ENCODE measurements at places on chromosomes 7 and 10.

GRCh38 chr10:62718585-62718984 is 85.9 kb upstream of the ADO start:
- no peak for DNase-seq

DNA sequence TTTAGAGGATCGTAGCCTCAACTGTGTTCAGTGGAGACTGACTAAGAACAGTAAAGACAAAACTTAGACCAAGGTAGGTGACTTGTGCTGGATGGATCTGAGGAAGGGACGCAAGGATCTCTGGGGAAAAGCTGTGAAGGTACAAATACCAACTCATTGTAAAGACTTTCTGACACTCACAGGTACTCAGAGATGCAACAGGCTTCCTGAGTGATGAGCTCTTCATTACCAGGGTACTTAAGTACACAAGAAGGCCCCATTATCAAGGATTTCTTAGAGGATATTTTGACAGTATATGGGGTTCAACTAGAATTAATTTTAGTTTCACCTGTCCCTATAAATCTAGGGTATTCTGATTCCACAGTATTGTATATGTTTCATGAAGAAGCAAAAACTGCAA is 440.7 kb downstream of the PLXDC2 start:
- no peak for DNase-seq

DNA sequence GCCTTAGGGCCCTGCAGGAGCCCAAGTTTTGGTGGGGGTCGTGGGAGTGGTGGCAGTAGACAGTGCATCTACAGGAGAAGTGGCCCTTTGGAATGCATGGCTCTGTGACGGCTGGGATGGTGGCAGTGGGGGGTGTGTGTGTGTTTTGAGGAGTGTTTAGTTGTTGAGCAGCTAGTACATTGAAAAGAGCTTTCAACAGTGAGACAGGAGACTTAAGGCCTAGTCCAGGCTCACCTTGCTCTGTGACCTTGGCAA is 27.1 kb downstream of the ZNF775 start:
- DNase-seq: no peak

GRCh38 chr10:128152741-128153580 is 26.7 kb upstream of the MKI67 start:
- no peak for DNase-seq

DNA sequence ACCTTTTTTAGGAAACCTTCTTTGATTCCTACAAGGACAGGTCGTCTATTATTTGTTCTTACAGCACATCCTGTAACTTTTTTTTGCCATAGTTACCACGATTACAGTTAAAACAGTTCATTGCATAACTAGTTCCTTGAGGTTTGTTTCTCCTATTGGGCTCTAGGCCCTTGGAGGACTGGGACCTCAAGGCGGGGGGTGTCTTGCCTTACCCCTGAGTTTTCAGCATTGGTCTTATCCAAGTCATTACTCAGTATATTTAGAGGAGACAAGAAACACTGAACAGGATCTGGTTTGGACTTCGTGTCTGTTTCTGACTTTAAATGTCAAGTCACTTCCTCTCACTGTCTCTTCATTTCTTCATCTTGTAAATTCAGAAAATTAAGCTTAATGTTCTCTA is 369.8 kb downstream of the SDK1 start:
- no peak for DNase-seq

DNA sequence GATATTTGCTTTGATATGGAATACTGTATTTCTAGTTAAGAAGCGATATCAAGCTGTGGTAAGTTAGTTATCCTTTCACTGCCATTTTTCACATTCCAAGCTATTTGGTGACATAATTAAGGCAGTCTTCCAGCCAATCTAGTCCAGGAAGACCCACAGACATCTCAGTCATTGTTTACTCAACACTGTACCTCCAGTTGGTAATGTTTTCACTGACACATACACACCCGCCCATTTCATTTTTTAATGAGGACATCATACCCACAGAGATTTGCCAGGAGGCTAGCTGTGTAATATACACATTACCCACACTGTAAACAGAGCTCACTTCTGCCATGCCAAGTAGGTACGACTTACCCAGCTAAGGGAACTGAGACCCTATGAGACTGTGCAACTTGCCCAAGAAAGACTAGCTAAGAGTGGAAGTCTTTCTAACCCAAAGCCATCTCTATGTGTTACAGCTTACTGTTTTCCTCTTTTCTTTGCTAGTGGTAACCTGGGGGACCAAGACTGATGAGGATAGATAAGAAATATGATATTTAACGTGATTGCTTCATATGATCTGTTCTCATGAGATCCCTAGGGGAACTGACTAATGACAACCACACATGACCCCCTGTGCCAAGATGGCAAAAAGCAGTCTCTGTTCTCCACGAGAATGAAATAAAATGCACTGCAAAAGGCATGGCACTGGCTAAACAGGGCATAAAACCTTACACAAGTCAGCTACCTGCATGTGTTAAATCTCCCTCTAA is 179.0 kb downstream of the DGKI start:
- DNase-seq: no peak

DNA sequence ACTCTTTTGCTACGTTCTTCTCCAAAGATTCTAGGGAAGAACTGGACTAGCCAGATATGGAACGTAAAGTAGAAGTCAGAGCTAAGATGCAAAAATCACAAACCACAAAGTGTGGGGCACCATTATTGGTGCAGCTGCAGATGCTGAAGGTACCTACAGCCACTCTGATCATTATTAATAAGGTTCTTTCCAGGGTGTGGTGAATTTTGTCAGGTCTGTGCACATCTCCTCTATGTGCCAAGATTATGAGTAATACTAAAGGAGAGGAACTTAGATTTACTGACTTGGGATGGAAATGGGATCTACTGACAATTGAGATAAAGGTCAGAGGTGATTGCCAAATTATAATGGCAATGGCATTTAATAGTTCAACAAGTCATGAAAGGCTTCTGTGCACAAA is 148.2 kb downstream of the RAPGEF5 start:
- no peak for DNase-seq

- DNase-seq: no peak
Observed at GRCh38 chr7:47420122-47420780, 161.7 kb downstream of the TNS3 start.

DNA sequence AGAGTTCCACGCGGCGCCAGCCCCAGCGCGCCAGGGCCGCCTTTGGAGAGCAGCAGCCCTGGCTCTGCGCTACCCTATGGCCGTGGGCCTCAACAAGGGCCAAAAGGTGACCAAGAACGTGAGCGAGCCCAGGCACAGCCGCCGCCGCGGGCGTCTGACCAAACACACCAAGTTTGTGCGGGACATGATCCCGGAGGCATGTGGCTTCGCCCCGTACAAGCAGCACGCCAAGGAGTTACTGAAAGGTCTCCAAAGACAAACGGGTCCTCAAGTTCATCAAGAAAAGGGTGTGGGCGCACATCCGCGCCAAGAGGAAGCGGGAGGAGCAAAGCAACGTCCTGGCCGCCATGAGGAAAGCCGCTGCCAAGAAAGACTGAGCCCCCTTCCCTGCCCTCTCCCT is 144.1 kb downstream of the SRPK2 start:
- no peak for DNase-seq

GRCh38 chr10:45452743-45453452 is 78.9 kb downstream of the ALOX5 start:
- no peak for DNase-seq

GRCh38 chr10:7260412-7260900 is 150.4 kb downstream of the SFMBT2 start:
- DNase-seq: peak; percentile 97

GRCh38 chr7:50379082-50379481 is 71.1 kb downstream of the FIGNL1 start:
- no peak for DNase-seq

DNA sequence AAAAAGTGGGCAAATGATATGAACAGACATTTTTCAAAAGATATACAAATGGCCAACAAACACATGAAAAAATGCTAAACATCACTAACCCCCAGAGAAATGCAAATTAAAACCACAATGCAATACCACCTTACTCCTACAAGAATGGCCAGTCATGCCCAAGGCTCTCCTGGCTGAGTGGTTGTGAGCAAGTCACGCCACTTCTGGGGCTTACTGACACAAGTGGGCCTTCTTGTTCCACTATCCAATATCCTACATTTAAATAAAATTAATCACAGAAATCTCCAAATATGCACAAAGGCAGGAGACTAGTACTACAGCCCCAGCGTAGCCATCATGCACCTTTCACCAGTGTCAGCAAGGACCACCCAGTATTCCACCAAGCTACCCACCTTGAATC is 181.9 kb downstream of the TNS3 start:
- DNase-seq: no peak

GRCh38 chr10:60870416-60870728 is 73.6 kb downstream of the RHOBTB1 start:
- no peak for DNase-seq

DNA sequence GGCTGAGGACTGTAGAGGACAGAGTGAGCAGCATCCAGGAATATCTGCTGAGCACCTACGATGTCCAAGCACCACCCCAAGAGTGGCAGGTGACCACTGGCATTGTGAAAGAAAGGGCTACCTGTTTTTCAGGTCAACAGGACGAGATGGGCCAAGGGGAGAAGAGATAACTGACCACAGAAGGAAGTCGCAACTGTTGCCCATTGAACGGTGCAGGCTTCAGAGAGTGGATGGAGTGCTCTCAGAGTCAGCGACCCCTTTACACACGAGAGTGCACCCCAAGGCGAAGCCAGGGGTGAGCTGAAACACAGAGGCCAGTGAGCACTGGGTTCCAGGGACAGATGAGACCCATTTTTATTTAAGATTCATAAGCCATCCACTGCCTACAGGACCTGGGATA is 42.3 kb downstream of the HIPK2 start:
- peak; percentile 56 for DNase-seq

DNA sequence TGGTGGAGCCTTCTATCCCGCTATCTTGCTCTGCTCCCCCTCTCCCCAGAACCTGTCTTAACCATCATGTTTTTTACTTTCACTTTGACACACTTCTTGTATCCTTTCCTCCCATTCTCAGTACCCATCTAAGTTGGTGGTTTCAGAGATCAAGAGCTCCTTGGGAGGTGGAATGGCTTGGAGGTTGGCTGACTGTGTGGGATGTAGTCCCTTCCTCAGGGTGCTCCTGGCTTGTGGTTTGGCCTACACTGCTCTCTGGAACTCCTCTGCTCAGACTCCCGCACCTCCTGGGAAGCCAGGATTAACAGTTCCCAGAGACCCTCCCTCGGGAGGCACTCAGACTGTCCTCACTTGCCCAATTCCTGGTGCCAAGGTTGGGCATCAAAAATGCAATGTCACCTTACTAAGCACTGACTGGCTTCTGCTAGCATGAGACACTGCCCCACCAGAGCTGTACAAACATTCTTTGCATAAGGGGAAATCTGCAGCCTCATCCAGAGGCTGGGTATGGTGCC is 93.1 kb upstream of the NAMPT start:
- no peak for DNase-seq

DNA sequence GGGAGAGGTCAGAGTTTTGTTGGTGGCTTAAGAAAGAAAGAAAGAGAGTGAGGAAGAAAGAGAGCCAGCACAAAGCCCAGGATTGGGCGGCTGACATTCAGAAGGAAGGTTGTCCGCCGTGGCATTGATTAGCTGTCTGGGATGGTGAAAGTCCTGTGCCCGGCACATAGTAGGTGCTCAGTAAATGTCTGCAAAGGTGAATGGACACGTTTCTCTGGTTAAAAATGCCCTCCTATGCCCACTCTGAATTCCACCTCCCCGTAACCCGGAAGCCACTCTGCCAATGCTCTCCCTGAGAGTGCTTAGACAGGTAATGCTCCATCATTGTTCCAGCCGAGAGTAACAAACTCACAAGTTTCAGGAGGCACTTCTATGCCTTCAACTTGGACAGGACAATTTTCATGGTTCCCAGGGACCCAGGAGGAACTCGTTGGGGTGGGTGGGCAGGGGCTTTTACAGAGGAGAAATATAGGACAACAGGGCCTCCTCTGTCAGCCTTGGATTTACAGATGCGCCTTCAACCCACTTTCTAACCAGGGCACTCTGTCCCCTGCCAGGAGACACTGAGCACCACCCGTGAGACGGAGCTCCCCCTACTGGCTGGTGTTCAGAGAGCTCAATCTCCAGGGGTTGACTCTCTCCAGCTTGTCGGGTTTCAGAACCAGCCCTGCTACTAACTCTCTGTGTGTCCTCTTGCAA is 411.5 kb upstream of the ZMIZ1 start:
- no peak for DNase-seq

- no peak for DNase-seq
Observed at GRCh38 chr7:131194070-131194865, 133.4 kb upstream of the MKLN1 start.

DNA sequence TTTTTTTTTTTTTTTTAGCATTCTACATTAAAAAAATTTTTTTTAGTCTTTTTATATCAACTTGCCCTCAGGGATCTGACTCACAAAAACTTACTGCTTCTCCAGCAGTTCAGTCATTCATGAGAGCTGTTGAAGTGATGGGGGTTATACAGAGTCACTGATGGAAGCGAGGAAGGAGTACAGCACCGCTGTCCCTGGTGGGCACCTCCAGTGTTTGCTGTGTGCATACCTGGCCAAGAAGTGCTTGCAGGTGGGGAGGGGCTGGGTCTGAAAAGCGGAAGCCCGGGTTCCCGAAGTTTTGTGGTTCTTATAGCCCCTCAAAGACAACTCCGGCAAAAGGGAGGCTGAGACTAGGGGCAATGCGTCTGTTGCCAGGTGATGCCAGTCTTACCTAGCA is 46.2 kb downstream of the MINDY4 start:
- no peak for DNase-seq

DNA sequence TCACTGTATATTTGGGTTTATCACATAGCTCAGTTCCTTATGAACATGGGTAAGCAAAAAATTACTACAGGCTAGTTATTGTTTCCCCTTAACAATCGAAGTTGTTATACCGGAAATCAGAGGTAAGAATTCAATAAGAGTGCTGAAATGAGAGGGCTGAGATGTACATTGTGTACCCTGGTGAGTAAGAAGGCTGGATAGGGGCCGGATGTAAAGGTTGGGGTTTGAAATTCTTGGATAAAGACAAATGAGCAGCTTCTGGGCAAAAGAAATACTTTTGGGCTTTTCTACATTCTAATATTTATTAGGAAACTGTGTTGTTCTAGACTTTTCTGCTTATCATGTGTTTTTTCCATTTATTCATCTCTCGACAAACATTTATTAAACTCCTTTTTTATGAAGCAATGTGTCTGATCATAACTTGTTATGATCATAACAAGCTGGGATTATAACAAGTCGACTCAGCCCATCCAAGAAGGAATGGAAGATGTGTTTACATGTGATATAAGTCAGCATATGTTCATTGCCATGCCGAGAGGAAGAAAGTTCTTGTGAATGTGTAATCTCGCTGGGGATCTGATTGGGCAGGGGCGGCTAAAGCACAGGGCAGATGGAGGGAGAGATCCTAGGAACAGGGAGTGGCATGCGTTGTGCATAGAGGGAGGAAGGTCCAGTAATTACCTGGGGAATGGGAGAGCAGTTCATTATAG is 155.3 kb downstream of the PLXDC2 start:
- no peak for DNase-seq
